Neuronal stem cell (in vitro differentiated cells): ENCODE measurements at places on chromosomes 6 and 20.

- DNase-seq: no peak
Observed at GRCh38 chr6:136593748-136594490, 43.7 kb upstream of the MAP7 start.

DNA sequence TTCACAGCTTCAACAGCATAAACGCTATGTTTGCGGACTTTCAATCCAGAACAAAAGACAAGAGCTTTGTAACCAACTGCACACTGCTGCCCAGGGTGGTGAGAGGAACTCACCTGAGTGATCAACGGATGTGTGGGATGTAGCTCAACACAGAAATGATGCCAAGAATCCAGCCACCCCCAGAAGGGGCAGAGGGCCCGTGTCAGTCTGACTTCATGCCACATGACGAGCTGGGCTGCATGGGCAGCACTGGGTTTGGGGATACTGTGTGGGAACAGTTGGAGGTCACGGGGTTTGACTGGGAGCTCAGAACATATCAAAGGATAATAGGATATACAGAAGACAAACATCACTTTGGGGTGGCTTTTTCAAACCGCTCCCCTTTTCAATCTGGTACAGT, 79.4 kb upstream of the TRAF3IP2 start:
- DNase-seq: no peak

GRCh38 chr20:49696594-49696993, 17.1 kb downstream of the B4GALT5 start:
- DNase-seq: no peak

DNA sequence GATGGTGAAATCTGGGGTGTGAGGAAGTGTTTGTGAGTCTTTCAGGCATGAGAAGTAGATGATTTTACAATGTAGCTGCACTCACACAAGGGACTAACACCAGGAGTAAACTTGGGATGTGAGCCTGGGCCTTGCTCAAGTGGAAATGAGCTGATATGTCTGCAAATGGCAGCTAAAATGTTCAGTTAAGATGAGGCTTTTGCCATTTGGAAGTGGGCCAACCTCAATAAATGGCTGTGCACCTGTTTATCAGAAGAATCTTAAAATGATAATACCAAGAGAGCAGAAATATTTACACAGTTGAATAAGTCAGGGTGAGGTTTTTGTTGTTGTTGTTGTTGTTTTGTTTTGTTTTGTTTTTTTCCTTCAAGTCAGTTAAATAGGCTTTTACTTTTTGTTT, 25.7 kb upstream of the KLHL31 start:
- DNase-seq: no peak

DNA sequence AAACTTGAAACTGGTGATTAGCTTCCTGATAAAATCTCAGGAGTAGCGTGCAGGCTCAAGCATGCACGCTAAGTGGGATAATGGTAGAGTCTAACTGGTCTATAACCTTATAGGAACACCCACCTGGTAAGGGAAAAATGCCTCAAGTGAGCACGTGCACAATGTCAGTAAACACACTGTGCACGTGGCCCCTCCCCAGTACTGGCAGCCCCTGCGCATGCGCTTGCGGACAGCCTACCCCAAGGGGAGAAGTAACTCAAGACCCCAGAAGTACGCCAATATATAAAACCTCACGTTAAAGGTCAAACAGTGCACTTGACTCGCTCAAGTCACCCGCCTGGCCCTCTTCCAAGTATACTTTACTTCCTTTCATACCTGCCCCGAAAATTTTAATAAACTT, 23.1 kb upstream of the DOK5 start:
- no peak for DNase-seq

- DNase-seq: no peak
Observed at GRCh38 chr6:53306819-53307347, 41.9 kb downstream of the ELOVL5 start.

- no peak for DNase-seq
Observed at GRCh38 chr20:36571564-36572504, 1.6 kb upstream of the TGIF2 start.

DNA sequence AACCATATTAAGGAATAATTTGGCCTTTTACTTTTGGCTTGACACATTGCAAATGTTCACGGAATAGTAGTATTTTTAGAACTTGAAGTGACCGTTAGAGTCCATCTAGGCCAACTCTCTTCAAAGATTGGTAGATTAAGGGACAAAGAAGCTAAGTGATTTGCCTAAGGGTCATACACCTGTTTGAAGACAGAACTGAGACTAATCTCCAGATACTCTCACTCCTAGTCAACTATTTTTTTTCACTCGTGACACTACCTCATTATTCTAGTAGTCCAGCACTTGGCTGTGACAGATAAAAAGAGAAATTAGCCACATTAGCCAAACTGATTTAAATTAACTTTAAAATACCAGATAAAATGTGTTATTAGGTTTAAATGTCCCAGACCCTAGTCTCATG, 10.6 kb downstream of the ACSS2 start:
- no peak for DNase-seq

DNA sequence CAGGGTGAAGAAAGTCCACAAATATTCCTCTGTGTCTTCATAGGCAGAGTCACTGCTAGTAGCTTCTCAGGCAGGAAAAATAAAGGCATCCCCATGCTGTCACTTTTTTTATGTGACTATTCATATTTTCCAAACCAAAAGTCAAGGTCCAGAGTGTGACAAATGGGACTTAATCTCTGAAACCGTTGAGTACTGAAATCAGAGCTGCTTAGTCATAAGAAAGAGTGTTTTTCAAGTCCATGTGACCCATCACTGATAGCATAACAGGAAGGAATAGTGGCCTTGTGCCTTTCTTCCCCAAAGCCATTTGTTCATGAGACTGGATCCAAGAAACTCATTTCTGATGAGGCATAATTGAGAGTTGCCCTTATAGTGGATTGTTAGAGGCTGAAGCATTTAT, 210.3 kb upstream of the TSHZ2 start:
- no peak for DNase-seq

DNA sequence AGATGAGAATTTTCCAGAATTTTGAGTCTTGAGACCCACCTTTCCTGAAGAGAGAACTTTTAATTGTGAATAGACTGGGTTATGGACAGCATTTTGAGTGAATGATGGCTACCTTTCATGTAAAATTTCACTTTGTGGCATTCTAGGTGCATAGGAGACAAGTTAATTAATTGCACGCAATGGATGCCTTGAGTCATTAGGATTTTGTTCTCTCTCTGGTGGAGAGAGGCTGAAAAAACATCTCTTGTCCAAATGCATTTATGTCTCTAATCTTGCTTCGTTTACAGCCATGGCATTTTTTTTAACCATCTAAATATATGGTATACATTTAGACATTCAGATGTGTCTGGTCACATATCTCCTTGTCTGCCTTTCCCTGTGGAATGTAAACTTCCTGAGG, 3.1 kb downstream of the RHAG start:
- no peak for DNase-seq

- DNase-seq: no peak
Observed at GRCh38 chr6:25192590-25193459, 86.3 kb upstream of the CARMIL1 start.

DNA sequence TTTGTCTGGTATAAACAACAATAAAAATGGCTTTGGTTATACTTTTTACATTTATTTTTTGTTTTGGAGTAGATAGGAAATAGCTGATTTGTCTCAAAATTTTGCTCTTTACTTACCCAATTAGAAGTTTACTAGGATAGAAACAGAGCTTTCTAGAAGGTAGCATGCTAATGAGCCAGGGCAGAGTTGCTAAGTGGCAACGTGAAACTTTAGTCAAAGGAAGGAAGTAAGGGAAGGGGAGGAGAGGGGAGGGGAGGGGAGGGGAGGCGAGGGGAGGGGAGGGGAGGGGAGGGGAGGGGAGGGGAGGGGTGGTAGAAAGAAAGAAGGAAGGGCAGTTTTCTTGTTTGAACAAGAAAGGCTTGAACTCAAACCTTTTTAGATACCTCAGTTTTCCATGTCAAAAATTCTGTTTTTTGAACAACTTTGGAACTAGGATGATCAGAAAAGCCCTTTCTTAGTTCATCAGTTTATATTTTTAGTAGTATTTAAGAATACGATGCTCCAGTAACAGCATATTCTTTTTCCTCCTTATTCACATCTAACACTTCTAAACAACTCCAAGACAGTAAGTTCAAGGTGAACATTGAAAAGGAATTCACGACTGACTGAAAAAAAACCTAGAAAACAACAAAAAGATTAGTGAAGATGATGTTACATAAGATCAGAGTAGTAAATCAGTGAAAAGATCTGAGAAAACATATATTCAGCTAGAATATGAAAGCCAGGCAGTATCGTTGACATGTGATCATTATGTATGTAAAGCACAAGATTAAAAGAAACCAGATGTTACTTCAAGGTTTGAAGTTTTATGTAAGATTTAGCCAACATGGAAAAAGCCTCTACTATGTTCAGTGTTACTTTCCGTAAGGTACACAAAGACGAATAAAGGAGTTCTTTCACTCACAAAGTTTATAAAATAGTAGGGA, 263.4 kb downstream of the ARHGAP18 start:
- DNase-seq: no peak

GRCh38 chr6:155473741-155474140, 18.1 kb upstream of the NOX3 start:
- no peak for DNase-seq

- peak; percentile 39 for DNase-seq
Observed at GRCh38 chr6:130322673-130323268, 43.0 kb upstream of the TMEM200A start.

GRCh38 chr6:165049362-165049761, 260.0 kb downstream of the C6orf118 start:
- DNase-seq: peak; percentile 5

- no peak for DNase-seq
Observed at GRCh38 chr6:87729965-87730719, 28.1 kb upstream of the AKIRIN2 start.

DNA sequence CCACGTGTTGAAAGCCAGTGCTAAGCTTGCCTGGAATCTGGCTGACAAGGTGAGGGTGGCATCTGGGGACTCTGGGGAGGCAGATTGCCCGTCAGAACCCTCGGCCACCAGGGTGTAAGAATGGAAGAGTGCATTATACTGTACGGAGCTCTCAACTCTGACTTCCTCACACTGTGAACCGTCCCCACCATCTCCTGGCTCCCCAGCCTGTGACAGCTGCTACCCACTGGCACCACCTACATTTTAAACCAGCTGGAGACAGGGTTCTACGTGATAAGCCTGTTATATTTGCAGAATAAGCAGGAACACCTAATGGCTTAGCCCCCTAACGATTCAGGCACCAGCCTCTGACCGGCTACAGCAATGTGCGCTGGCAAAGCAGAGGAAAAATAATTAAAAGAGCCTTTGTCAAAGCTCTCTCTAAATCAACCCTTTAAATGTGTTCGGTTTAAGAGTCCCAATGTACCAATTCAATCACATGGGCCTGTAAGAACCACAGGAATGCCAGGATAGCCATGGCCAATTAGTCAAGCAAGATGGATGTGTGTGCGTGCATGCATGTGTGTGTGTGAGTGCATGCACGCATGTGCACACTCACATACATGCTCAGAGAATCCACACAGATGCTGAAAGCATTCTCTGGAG, 89.1 kb upstream of the TAB2 start:
- DNase-seq: no peak

GRCh38 chr6:119024111-119024510, 54.4 kb downstream of the FAM184A start:
- DNase-seq: peak; percentile 18

DNA sequence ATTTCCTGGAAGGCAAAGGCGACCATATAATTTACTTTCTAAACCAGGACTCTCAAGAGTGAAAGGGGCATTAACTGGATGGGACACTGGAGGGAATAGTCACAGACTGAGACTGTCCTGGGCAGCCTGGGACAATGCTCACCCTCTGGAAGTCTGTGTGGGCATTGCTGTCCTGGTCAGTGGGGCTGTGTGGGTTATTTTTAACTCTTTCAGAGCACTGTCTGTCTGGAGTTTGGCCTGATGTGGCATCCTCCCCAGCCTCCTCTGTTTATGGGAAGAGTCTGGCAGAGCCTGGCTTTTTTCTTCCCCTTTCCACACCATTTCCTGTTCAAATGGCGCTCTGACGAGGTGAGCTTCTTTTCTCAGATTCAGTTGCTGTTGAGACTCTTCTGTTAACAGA, 11.7 kb downstream of the DAAM2 start:
- no peak for DNase-seq

GRCh38 chr6:132964101-132964867, 149.9 kb downstream of the RPS12 start:
- DNase-seq: no peak

- DNase-seq: peak; percentile 20
Observed at GRCh38 chr20:53157443-53158408, 185.6 kb downstream of the TSHZ2 start.

- DNase-seq: no peak
Observed at GRCh38 chr20:10898552-10898951, 224.8 kb upstream of the JAG1 start.

GRCh38 chr20:40646813-40647212, 42.2 kb downstream of the MAFB start:
- DNase-seq: no peak

GRCh38 chr6:11763460-11764249, 14.9 kb downstream of the ADTRP start:
- peak; percentile 8 for DNase-seq

DNA sequence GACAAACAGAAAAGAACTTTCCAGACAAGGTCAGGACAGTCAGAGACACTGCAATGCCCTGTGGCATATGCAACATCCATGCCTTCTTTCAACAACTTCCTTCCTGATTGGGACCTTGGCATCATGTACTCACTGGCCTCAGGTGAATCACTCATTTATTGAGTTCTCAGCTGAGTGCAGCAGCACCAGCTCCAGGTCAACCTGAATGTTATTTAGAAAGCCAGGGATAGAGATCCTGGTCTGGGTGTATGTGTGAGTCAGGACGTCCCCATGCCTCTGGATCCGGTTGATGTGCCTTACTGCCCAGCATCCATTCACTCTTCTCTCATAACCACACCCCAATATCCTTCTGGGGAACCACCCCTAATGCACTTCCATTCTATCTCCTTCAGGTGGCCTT, 54.4 kb downstream of the SNRNP48 start:
- no peak for DNase-seq

DNA sequence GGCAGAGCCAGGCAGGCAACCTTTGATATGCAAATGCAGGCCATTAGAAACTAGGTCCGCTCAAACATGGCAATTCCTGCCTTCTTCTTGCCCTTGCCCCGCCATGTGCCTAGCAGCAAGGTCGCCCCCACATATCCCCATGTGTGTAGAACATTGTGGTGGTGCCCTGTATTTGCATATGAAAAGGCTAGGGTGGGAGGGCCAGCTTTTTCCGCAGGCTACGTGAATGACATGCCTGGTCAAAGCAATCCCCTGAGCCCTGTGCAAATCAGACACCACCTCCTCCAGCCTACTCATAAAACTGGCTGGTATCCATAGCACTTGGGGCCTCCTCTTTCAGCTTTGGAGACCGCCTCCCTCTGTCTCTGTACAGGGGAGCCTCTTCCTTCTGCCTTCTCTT, 31.6 kb downstream of the GSTA2 start:
- no peak for DNase-seq

- no peak for DNase-seq
Observed at GRCh38 chr6:139990026-139990686, 615.7 kb upstream of the CITED2 start.

DNA sequence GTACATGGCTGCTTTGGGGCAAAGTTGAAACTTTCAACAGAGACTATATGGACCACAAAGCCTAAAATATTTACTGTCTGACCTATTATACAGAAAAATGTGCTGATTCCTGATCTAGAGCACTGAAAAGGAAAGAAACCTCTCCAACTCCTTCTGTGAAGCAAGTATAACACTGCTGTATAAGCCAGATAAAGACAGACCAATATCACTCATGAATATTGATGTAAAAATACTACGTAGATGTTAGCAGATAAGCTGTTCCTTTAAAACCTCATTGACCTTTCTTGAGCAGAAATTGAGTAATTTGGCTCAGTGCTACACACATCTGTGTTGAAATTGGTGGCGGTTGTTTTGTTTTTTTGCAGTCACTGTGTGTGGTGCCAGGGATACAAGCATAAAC, 69.9 kb upstream of the HDAC2 start:
- no peak for DNase-seq

GRCh38 chr20:59421920-59422637, 121.7 kb downstream of the EDN3 start:
- DNase-seq: no peak
